Foreskin keratinocyte (primary cell): ENCODE measurements at places on chromosomes 7 and 10.

DNA sequence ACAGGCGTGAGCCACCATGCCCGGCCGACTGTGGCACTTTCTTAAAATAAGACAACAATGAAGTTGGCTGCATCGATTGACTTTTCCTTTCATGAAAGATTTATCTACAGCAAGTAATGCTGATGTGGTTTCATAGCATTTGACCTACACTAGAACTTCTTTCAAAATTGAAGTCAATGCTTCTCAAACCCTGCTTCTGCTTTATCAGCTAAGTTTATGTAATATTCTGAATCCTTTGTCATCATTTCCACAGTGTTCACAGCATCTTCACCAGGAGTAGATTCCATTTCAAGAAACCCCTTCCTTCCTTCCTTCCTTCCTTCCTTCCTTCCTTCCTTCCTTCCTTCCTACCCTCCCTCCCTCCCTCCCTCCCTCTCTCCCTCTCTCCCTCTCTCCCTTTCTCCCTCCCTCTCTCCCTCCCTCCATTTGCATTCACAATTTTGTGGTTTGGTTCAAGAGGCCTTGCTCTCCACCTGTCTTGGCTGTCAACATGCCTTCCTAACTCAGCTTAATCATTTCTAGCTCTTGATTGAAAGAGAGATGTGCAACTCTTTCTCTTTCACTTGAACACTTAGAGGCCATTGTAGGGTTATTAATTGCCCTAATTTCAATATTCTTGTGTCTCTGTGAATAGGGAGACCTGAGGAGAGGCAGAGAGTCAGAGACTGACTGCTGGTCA, 52.1 kb downstream of the HDAC9 start:
- no peak for DNase-seq

GRCh38 chr7:113454597-113455169, 336.3 kb upstream of the SMIM30 start:
- DNase-seq = no peak

DNA sequence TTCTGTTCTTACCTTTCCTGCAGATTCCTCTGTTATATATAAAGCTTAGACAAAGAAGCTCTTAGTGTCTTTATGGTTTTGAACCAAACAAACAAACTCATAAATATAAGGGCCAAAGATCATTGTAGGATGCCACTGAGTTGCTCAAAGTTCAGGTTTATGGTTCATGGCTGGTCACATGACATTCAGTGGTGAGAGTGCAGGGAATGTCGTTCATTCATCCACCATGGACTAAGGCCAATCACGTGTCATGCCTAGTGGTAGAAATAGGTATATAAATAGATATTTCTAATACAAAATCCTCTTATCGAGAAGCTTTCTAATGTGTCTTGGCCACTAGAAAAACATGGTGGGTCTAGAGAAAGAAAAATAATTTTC, 119.4 kb downstream of the GATA3 start:
- no peak for DNase-seq

DNA sequence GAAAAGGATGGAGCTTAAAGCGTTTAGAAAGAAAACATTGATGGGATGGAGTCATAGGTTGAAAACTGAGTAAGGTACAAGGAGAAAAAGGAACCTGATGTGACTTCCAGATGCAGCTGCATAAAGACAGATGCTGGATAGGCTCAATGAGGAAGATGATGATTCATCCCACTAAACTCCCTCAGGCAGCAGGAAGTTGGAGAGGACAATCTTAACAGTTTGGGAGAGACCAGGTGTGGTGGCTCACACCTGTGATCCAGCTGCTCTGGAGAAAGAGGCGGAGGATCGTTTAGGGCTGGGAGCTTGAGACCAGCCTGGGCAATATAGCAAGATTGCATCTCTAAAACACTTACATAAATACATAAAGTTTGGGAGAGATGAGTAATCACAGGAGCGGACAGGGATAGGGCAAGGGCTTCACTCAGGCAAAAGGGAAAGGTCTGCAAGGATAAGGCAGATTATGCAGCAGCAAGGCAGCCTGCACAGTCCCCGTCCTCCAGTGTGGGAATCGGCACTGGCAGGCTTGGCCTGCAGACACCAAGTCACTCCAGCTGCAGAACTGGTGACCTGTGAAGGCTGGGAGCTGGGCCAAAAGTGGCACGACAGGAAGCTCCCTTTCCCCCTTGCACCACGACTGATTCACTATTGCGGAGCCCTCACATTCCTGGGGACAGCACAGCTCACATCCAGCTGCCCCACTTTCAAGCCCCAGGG, 438.5 kb downstream of the GRID1 start:
- peak; percentile 79 for DNase-seq

GRCh38 chr10:63554657-63555056, 33.5 kb downstream of the REEP3 start:
- peak; percentile 63 for DNase-seq

DNA sequence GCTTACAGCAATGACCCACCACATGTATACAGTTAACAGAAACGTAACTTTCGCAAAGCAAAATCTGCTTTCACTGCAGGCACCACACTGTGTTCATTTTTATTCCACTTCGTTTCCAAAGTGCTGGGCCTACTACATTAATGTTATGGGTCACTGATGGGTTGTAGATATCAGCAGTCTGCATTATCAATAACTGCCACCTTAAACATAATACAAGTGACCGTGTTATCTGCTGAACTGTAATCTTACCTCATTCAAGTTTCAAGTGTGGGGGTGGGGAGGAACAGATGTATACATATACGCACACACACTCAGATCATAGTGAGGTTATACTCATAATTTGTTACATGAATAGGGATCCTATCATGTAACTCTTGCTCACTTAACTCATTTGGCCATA, 21.1 kb downstream of the RNF32 start:
- DNase-seq = no peak

- DNase-seq = no peak
Observed at GRCh38 chr7:32658467-32658869, 163.2 kb downstream of the AVL9 start.

DNA sequence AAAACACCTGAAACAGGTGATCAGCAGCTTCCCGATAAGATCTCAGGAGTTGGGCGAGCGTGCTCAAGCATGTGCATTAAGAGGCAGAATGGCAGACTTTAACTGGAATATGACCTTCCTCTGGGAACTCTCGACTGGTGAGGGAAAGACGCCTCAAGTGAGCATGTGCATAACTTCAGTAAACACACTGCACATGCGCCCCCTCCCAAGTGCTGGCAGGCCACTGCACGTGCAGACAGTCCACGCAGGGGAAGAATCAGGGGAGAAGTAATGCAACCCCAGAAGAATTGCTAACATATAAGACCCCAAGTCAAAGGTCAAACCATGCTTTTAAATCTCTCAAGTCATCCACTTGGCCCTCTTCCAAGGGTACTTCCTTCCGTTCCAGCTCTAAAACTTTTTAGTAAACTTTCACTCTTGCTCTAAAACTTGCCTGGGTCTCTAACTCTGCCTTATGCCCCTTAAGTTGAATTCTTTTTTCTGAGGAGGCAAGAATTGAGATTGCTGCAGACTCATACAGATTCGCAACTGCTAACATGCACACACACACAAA, 541.0 kb downstream of the TNS3 start:
- DNase-seq = peak; percentile 28

- DNase-seq = no peak
Observed at GRCh38 chr10:125159932-125160855, at the start of gene CTBP2. Gene CTBP2 (minus strand): TSS chr10:125160563.

DNA sequence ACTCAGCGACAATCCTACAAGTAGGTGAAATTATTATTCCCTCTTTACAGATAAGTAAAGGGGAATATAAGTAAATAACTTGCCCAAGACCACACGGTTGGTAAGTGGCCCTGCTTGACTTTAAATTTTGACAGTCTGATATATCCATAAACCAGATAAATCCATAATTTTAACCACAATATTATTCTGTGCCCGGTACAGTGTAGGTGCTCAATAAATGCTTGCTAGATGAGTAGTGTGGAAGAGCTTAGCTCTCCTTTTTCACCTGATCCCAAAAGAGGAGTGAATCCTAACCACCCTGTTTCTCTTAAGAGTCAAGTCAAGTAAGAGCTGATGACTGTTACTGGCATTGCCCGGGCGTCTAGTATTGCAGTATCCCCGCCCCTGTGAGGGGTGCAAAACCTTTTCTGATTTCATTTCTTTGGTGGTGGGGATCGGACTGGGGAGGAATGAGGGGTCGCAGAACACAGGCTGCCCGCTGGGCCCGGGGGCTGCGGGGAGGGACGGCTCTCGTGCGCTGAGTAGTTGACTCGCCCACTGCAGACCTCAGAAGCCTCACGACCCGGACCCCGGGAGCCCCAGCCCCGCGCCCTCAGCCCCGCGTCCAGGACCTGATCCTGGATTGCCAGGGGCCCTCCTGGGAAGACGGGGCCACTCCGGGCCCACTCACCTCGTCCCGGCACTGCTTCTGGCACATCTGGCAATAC, 490 bp downstream of the KIN start:
- DNase-seq = no peak

DNA sequence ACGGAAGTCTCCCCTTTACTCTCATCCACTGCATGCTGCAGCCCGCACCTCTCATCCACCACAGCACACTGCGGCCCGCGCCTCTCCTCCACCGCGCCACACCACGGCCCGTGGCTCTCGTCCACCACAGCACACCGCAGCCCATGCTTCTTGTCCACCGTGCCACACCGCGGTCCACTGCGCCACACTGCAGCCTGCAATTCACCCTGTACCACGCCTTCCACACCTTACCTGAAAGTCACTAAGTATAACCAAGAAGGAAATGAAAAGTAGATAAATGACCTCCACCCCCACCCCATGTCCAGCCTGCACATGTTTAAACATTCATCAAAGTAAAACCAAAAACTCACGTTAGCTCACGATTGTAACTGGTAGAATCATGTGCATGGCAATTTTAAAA, 176.1 kb downstream of the DIP2C start:
- no peak for DNase-seq

DNA sequence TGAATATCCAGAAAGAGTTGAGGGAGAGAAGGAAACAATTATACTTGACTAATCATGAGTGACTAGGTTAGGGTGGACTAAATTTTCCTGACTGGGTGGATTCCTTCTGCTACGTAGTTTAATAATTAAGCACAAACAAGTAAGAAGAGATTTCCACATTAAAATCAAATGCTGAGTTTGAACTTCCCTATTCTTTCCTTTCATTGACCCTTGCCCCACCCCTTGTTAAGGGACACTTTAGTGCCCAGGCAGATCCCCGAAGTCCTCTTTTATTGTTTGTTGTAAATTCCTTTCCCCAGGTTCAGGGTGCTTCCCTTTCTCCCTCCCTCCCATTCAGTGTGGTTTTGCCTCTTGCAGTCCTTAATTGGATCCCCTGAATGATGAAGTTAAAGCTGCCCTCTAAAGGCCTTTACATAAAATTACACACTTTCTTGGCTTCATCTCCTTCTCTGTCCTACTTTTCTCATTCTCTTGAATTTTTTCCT, 8.8 kb upstream of the SPAM1 start:
- peak; percentile 31 for DNase-seq

DNA sequence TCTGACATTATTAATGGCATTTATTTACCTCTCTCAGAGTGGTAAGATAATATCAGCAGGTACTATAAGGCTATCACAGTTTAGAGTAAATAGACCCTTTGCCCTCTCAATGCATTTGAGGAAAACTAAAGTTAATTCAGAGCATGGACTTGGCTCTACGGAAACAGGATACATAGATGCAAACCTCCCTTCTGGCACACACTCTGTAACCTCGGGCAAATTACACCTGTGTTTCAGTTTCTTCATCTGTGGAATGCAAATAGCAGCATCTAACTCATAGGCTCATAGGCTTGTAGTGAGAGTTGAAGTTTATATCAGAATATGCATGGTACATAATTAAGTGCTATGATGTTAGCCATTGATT, 5.6 kb downstream of the RAPGEF5 start:
- DNase-seq = no peak

DNA sequence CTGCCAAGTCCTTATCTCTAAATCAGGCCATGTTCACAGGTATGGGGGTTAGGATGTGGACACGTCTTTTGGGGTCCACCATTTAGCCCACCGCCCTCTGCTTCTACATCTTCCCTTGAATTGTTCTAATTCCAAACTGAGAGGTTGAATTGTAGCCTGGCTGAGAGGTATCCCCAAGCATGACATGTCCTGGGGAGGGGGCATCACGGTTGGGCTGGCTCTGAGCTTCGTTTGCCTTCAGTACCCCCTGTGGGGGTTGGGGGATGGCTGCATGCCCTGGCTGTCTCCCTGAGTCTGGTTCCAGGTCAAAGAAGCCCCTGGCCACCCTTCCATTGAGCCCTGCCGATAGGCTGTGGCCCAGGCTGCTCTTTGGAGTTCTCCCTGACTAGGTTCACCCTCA, 204.6 kb downstream of the GLRX3 start:
- no peak for DNase-seq

DNA sequence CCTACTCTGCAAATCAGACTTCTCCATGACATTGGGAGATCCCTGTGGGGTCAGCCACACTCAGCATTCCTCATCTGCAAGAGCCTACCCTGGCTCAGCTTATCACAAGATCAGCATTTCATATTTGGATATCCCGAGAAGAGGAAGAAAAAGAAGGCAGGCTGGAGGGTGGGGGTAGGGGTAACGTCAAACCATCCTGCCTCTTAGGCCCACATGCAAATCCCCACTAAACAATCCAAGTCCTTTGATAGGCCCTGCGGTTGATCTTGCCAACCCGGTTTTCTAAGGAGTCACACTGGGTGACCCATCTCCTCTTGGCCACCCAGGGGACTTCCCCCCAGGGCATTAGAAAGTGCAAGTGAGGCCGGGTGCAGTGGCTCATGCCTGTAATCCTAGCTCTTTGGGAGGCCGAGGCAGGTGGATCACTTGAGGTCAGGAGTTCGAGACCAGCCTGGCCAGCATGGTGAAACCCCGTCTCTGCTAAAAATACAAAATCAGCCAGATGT, 128.0 kb upstream of the CALN1 start:
- DNase-seq = no peak

DNA sequence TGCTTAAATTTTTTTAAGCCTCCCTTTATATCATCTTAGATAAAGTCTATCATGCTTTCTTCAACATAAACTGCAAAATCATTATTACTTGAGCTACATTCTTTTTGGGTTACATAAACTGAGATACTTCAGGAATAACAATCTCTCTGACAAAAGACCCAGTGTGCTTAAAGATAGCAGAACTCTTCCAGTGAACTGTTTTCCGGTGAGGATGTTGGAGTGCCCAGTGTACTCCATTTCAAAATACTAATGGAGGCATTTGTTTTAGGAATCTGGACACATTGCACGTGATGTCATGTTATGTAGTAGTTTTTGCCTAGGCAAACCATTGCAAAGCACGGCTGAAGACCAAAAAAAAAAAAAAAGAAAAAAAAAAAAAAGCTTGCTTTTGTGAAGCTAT, 388.2 kb upstream of the CELF2 start:
- no peak for DNase-seq

- no peak for DNase-seq
Observed at GRCh38 chr10:71272056-71272771, 46.8 kb upstream of the SLC29A3 start.
